ENCODE measurements at places on chromosomes 3 and 15. TPM values are rescaled to one million over a fixed set of nuclear protein-coding genes. Genes with fewer than 3 reads are reported as not detected.

The GOLGA8Q gene
- 2.4 TPM for total RNA-seq

The DCLK3 gene
- not detected for total RNA-seq

- no peak overlapping the region for H3K4me3 ChIP-seq
- no peaks in the 10 kb centered on the region for H3K27me3 ChIP-seq
- H3K27ac ChIP-seq, result no peak overlapping the region
- no peak for DNase-seq
- peaks cover 52% of the 10 kb centered on the region for H3K4me1 ChIP-seq
Observed at GRCh38 chr15:65766422-65767263, 25.4 kb downstream of the DENND4A start.

- H3K4me1 ChIP-seq, result peaks cover 1% of the 10 kb centered on the region
- H3K27me3 ChIP-seq, result peaks cover 51% of the 10 kb centered on the region
- no peak for DNase-seq
- no peak overlapping the region for H3K27ac ChIP-seq
Observed at GRCh38 chr3:170835336-170835735, 34.7 kb downstream of the RPL22L1 start.

DNA sequence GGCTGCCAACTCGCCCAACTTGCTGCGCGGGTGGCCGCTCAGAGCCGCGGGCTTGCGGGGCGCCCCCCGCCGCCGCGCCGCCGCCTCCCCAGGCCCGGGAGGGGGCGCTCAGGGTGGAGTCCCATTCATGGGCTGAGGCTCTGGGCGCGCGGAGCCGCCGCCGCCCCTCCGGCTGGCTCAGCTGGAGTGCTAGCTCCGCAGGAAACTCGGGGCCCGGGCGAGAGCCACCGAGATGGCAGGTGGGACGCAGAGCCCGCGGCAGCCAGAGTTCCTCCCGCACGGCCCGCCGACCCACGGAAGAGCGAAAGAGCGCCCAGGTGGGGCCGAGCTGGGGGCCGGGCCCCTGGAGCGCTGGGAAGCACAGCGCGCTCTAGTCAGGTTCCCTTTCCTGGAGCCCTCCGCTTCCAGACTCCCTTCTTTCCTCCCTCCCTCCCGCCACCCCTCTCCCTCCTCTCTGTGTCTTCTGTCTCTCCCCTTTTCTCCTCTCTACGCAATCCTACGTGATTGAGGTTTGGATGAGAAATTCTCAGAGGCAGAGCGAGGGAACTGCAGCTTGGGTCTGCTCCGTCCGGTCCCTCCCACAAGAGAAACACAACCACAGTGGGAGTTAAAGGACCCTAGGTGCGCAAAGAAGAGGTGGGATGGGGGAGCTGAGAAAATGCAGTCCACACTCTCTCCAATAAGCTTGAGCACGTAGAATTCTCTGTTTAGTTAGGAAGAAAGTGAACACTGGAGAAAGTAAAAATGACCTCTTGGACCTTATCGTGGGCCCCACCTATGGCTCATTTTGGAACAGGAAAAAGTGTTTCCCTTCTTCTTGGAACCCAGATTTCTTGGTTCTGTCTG lies 317.3 kb downstream of the FGF12 start:
- no peak overlapping the region for H3K4me3 ChIP-seq
- H3K27ac ChIP-seq, result no peak overlapping the region
- peaks cover 52% of the 10 kb centered on the region for H3K27me3 ChIP-seq
- DNase-seq, result no peak
- no peaks in the 10 kb centered on the region for H3K36me3 ChIP-seq
